CD4-positive, alpha-beta T cell treated with Interleukin-6 at 100 ng/mL for 8 hours (primary cell): ENCODE measurements at places on chromosomes 2 and 18.

GRCh38 chr2:180607514-180608049, 372.8 kb upstream of the UBE2E3 start:
- no peak for DNase-seq

GRCh38 chr18:7146067-7146466, 28.5 kb upstream of the LAMA1 start:
- no peak for DNase-seq

DNA sequence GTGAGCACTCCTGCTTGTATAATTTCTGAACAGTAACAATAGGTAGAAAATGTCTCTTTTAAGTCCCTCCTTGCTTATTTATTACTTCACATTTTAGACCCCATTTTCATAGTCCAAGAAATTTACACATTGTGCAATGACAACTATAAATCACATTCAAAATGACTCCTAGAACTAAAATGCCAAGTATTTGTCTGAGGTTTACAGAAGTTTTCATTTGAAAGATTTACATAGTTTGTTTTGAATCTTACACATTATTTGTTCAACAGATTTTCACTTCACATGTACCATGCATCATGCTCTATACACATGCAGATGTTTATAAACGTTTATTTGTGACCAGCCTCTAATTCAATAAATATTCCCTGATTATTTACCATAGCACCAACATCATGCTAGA, 15.7 kb upstream of the TRIB2 start:
- DNase-seq: no peak

DNA sequence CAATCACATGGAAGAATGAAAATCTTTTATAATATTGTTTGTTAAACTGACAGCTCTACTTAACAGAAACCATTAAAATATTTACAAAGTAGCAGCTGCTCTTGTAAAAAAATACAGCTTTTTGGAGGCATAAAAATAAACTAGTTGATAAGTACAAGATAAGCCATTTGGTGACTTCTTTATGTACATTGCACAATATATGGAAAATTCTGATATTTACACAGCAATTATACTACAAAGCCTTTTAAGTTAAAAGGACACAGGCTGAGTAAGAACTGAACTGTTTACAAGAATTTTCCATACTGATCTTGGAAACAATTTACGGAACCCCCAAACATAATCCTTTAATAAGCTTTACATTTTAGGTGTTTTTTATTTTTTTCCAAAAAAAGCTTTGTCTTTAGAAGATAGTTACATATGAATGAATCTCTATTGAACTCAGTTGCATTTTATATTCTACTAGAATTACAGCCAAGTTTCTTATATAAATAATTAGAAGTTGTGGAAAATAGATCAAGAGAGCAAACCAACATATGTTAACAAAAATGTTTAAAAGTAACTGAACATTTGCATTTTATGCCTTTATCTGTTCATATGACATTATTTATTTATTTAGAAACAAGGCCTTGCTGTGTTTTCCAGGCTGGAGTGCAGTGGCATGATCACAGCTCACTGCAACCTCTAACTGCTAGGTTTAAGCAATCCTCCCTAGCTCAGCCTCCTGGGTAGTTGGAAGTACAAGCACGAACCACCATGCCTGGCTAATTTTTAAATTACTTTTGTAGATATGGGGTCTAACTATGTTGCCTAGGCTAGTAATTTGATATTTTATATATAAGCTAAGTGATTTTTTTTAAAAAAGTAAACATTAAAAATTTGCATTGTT, 142.5 kb downstream of the OTX1 start:
- no peak for DNase-seq

DNA sequence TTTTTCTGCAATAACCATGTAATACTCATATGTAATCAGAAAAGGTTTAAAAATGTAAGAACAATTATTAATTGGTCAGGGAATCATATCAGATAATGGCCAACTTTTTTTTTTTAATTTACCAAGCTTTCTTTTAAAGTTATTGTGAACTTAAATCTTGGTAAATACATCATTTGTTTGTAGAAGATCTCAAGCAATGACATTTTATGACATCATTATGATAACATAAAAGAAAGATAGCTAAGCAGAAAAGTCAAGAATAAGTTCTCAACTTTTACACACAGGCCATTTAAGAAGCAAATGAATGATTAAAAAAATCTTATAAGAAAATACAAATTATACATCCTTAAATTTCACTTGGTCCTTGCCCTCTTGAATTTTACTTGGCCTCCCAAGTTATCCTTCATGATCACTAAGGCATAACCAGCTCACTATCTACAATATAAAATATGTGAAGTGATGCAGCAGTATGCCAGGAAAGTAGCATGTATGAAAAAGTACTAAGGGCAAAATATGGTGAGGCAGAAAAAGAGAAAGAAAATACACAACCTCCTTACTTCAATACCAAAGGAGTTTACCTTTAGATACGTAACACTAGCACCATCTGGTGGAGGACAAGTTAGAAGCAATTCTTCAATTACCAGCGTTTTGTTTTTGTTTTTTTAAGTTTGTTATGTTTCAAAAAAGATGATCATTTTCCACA, 116.6 kb downstream of the SRBD1 start:
- DNase-seq: peak; percentile 12

DNA sequence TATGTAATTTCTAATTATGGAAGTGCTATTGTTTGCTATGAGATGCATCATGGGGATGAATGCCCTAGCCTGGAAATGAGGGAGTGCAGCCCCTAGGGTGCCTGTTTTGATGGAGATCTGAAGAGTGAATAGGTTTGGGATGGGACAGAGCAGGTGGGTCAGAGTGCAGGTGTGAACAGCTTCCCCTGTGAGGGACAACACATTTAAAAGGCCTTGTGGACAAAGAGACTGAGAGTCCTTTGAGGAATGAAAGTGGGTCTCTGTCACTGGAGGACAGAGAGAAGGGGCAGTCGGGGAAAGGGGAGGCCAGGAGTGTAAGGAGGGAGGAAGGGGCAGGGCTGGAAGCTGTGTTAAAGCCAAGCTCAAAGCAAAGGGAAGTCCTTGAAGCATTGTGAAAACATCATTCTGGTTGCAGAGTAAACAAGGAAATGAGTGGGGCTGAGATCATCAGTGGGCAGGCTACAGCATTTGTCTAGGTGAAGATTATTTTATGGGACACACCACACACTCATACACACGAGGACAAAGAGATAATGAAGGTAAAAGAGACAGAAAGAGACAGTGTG, 877.6 kb downstream of the SLC4A3 start:
- no peak for DNase-seq

DNA sequence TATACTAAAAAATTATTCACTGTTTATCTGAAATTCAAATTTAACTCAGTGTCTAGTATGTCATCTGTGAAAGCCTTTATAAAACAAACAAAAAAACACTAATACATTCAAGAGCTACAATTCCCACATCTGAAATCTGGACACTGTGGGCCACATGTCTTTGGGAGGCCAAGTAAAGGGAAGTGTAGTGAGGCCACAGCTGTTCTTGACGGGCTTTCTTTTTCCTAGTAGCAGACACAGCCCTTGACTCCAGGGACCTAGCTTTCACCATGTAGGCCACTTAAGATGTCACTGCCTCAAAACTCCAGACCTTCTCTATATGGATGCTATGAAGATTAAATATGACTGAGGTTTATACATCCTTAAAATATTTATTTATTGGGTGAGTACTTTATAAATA, 91.1 kb downstream of the RBMS1 start:
- no peak for DNase-seq

- DNase-seq: no peak
Observed at GRCh38 chr18:74146756-74147155, 878 bp downstream of the FBXO15 start.

- DNase-seq: no peak
Observed at GRCh38 chr18:48756511-48757226, 194.1 kb downstream of the SMAD7 start.

DNA sequence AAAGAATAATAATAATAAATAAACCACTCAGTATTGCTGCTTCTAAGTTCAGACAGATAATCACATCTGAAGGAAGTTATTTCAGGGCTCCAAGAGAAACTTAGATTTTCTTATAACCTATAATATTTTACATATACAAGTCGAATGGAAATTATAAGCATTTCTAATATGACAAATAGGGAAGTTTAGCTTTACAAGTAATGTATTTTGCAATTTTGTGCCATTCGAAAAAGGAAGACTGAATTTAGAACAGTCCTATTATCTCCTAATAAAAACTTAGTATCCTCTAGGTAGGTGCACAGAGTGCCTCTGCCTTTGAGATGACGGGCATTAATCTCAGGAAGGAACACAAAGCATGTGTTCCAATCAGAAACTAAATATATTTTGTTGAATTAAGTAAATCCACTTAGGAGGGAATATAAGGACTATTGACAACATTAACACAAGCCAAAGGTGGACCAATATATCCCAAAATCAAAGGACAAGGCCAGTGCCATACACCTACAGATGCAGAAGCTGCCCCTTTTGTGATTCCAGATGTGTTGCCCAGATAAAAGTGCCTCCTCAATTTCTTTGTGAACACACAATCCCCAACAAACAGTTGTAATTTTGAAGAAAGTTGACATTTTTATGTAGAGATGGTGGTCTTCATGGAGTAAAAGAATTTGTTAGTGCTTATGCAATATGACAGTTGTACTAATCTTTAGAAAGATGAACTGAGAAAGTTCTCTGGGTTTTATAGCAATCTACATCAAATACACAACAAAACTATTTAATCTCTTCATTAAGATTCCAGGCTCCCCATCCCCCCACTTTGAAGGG, 36.6 kb downstream of the PTCD3 start:
- no peak for DNase-seq

- DNase-seq: no peak
Observed at GRCh38 chr18:9530226-9531009, 55.1 kb downstream of the RALBP1 start.

GRCh38 chr18:58156516-58156915, 112.5 kb downstream of the NEDD4L start:
- no peak for DNase-seq

GRCh38 chr2:66441581-66442320, 6.8 kb downstream of the MEIS1 start:
- DNase-seq: no peak

DNA sequence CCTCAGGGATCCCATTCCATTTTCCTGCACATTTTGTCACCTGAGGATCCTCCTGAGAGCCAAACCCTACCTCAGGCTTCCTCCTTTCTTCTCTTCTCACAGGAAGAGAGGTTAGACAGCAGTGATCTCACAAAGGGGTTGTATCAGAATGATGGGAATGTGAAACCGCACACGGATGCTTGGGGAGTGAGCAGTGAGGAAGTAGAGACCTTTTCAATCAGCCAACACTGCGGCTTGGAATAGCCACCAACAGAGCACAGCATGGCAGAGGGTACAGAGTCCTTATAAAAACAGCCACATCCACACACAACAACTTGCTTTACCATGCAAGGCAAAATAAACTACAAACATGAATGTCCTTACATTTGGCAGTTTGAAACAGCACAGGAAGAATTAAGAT, 8.7 kb downstream of the TMEM182 start:
- no peak for DNase-seq

- DNase-seq: no peak
Observed at GRCh38 chr2:40373111-40373510, 78.8 kb downstream of the SLC8A1 start.

GRCh38 chr2:137947728-137948336, 16.4 kb upstream of the HNMT start:
- DNase-seq: no peak

DNA sequence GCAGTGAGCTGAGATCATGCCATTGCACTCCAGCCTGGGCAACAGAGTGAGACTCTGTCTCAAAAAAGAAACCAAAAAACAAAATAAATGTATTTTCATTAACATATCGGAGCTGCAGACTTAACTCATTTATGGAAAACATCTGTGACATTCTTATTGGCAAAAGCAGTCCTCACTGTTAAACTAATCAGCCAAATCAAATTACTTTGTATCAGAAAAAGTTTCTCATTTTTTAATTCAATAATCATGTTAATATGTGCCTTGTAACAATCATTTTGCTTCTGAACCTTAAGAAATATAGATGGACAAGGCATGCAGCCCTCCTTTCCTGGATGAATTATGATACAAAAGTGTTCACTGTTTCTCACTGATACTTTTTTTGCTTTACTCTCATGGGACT, 18.0 kb upstream of the TP53I3 start:
- no peak for DNase-seq

DNA sequence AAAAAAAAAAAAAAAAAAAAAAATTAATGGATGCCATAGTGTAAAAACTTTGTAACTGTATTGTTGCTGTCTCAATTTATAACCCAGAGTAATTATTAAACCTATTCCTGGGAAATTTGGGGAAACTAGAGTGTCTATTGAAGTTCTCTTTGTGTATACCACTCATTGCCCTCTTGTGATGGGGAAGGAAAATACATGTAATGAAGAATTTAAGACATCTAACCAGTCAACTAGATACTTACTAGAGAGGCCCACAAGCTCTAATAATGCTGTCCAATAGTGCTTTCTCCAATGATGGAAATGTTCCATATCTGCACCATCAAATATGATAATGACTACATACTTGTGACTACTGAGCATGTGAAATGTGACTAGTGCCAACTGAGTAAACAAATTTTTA, 168.5 kb upstream of the SLC39A10 start:
- no peak for DNase-seq

DNA sequence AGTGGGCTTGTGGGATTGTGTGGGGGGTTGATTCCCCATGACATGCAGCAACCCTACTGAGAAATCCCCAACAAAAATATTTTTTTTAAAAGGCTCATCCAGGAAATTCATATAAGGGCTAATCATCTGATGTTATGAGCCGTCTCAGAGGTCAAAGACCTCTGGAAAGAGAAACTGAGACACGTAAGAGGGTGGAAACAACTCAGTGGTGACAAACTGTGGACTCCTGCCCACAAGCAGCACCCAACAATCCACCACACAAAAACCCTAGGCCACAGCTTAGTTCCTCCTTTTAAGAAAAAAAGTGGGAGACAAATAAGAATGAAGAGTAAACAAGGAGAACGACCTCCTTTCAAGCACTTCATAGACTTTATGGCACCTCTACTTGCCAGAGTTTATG, 1096.1 kb upstream of the NRXN1 start:
- no peak for DNase-seq

DNA sequence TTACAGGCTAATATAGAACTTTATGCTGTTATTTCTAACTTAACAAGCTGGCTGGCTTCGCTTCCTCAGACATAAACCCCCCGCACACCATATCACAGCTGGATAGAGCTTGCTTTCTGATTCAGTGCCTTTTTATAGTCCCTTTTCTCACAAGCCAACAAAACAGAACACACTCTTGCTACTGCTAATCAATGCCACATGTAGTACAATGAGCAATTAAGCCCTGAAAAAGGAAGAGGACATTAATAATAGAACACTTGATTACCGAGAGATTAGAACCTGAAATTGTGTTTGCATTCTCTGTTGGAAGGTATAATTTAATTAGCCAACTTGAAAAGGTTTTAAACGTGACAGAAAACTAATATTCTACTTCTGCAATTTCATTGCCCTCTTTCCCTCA, 267.7 kb upstream of the CYRIA start:
- DNase-seq: no peak

- no peak for DNase-seq
Observed at GRCh38 chr2:8296306-8296705, 385.6 kb upstream of the ID2 start.

GRCh38 chr2:43333101-43333655, 106.8 kb upstream of the ZFP36L2 start:
- DNase-seq: no peak
